Hematopoietic multipotent progenitor cell treated with erythropoietin and hydrocortisone succinate and interleukin-3 and kit ligand, for 6 days (in vitro differentiated cells): ENCODE measurements at places on chromosomes 13 and 19.

DNA sequence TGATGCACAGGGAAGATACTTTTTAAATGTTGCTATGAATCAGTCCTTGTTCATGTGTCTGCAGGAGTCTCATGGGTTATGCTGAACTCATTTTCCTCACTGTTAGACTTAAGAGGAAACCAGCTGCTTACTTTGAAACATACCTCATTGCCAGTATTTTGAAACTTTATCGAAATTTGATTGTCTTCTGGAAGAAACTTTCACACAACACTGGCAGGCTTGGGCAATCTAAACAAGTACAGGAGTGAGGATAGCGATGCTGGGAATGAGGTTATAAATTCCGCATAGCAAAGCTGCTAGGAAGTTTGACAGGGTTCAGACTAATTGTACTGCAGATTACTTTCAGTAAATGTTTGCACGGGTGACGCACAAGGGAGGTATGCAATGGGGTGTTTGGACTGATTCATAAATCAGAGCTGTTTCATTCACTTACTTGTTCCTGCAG, 245.7 kb downstream of the DNAJC15 start:
- no peak for DNase-seq

- no peak for DNase-seq
Observed at GRCh38 chr13:106905380-106906162, 337.6 kb upstream of the ARGLU1 start.

DNA sequence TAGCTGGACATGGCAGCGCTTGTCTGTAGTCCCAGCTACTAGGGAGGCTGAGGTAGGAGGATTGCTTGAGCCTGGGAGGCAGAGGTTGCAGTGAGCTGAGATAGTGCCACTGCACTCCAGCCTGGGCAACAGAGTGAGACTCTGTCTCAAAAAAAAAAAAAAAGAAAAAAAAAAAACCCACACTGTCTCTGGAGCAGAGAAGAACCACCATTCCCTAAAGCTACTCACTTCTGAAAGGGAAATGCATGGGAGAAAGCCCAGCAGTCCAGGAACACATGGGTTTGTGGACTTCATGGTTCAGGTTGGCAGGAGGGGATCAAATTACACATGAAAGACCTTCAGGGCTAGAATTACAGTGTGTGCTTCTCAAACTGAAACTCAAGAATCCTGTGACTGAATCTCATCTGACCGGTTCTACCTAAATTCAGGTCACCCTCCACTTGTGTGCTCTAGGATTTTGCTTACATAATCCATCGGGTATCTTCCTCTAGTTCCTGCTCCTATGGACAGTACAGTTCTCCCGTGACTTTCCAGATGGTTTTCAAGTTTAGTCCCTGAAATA, 30.2 kb upstream of the CPB2 start:
- DNase-seq, result no peak

GRCh38 chr13:74090869-74091605, 43.2 kb downstream of the KLF12 start:
- peak; percentile 5 for DNase-seq

DNA sequence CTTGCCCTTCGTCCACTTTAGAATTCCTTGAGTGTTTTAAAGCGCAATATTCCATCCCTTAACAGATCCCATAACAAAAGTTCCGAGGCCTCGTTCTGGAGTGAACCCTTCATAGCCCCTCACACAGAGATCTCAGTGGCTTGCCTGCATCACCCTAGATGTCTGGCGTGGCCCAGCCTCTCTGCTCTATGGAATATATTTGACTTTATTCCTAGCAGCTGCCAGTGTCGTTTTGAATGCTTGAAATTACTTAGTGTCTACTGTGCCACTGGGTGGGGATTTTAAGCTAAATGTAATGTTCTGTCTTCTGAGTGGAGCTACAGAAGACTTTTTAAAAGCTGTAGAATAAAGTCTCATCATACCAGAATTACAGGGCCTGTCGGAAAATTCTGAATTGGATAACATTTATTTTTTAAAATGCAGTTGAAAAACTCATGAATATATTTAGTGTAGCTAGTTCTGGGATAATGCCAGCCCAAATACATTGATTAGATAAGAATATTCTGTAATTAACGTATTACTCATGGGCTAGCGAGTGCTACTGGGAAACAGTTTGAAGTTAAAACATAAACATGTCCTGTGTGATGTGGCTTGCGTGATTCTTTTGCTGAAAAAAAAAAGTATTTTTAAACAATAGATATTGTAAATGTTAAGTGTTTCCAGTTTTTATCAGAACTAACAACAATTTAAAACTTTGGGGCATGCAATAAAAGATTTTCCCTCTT, 111.8 kb downstream of the ESD start:
- DNase-seq, result peak; percentile 23

- no peak for DNase-seq
Observed at GRCh38 chr13:97660594-97661260, 226.8 kb downstream of the RAP2A start.

DNA sequence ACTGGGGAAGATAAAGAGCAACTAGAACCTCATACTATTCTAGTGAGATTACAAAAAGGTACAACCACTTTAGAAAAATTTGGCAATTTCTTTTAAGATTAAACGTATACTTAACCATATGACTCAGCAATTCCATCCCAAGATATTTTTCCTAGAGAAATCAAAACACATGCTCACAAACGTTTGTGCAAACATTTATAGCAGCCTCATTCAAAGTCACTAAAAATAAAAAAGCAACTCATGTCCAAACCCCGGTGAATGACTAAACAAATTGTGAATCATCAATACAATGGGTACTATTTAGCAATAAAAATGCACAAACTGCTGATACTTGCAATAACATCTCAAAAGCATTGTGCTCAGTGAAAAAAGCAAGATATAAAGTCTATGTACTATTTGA, 121.5 kb downstream of the FRY start:
- DNase-seq, result no peak

DNA sequence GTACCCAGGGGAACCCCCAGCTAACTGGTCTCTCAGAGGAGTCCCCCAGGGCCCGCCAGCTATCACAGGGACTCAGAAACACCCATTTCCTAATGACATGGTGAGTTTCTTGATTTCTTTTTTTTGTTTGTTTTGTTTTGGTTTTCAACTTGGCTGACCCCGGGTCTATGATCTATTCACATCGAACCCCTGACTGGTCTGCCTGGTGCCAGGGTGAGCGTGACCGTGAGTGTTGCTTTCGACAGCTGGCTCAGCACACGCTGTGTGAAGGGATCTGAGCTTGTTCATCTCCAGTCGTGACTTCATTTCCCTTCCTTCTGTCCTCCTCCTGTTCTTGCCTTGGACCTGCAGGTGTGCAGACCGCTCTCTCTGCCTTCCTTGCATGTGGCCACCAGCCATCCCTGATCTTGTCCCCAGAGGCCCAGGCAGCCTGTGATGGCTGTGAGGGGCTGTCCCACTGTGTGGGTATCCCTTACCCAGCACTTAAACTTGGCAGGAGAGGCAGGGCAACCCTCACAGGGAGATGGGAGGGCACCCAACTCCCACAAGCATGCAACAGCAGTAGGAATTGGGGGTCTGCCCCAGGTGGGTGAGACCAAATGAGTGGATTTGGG, 26.2 kb downstream of the TMEM161A start:
- no peak for DNase-seq

- no peak for DNase-seq
Observed at GRCh38 chr13:63299866-63300394, 1884.3 kb upstream of the PCDH20 start.

- peak; percentile 46 for DNase-seq
Observed at GRCh38 chr19:55368701-55369563, 1.3 kb downstream of the IL11 start.

- peak; percentile 13 for DNase-seq
Observed at GRCh38 chr19:18119013-18119716, 21.6 kb downstream of the MAST3 start.

GRCh38 chr13:113045251-113046127, 60.1 kb upstream of the F7 start:
- no peak for DNase-seq

GRCh38 chr19:11138601-11139300, 16.8 kb downstream of the SPC24 start:
- peak; percentile 52 for DNase-seq

GRCh38 chr19:17172624-17173345, 42.4 kb upstream of the USE1 start:
- no peak for DNase-seq

DNA sequence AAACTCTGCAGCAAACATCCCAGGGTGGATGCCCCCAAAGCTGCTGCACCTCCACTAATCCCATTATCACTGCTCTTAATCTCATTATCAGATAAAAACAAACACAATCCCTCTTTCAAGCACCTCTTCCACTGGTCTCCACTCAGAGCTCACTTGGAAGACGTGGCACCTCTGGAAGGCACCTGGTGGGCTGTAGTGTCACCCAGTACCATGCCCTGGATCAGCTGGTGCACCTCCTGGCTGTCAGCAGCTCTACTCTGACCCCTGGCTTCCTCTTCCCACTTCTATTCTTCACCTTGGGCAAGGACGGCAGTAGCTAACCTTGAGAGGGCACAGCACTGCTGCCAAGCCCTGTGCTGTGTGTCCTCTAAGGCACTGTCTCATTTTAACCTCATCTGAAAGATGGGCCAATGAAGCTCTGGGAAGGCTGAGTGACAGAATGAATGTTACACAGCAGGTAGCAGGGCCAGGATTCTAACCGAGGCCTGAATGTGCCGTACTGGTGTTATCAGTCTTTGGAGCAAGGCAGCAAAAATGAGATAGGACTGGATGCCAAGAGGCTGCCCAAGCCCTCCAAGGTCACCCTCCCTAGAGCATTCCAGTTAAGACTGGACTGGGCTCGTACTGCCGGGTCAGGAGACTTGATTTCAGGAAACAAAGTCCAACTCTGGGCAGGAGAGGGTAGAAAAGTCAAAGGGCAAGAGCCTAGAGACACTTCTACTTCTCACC, 7.4 kb downstream of the BRD4 start:
- DNase-seq, result peak; percentile 50

- DNase-seq, result no peak
Observed at GRCh38 chr13:69761581-69761980, 346.0 kb upstream of the ATXN8OS start.

DNA sequence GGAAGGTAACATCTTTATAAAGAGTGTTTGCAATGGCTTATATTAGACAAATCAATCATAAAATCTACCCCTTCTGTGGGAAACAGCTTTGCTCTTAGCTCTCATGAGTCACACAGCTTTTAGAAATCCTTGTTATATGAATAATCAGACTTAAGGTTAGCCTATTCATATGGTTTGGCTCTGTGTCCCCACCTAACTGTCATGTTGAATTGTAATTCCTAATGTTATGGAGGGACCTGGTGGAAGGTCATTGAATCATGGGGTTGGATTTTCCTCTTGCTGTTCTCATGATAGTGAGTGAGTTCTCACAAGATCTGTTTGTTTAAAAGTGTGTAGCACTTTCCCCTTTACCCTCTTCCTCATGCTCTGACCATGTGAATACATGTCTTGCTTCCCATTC, 704.2 kb upstream of the KLHL1 start:
- DNase-seq, result no peak

- DNase-seq, result no peak
Observed at GRCh38 chr13:106986033-106986484, 418.1 kb upstream of the ARGLU1 start.

GRCh38 chr13:59203855-59204254, 959.9 kb downstream of the DIAPH3 start:
- no peak for DNase-seq

- DNase-seq, result no peak
Observed at GRCh38 chr19:2685204-2685704, 17.2 kb downstream of the GNG7 start.

- no peak for DNase-seq
Observed at GRCh38 chr13:29897102-29897501, 46.7 kb upstream of the UBL3 start.

GRCh38 chr19:42206871-42207755, 10.4 kb downstream of the DEDD2 start:
- DNase-seq, result peak; percentile 37

DNA sequence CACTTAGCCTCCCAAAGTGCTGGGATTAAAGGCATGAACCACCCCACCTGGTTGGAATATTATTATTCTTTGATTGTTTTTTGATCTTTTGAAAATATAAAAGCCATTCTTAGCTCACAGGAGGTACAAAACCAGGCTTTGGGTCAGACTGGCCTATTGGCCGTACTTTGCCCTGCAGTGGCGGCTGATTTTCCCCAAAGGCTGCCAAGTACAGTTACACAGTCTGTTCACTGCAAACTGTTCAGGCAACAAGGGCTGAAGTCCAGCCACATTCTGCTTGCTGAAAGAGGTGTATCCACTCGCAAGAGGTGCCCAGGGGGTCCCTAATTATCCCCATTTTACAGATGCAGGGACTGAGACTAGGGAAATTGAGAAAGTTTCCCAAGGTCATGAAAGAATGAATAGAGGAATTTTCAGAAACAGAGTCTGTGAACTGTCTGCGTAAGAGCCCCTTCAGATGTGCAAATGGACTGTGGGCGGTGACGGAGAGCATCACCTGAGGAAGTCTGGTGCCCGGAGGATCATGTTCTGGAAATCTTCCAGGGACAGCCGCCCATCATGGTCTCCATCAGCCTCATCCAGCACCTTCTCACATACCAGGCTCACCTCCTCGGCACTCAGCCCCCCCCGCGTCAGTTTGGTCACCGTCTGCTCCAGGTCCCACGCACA, 9.0 kb downstream of the CIB3 start:
- DNase-seq, result no peak

- DNase-seq, result no peak
Observed at GRCh38 chr13:79477968-79478367, 3.0 kb upstream of the NDFIP2 start.

DNA sequence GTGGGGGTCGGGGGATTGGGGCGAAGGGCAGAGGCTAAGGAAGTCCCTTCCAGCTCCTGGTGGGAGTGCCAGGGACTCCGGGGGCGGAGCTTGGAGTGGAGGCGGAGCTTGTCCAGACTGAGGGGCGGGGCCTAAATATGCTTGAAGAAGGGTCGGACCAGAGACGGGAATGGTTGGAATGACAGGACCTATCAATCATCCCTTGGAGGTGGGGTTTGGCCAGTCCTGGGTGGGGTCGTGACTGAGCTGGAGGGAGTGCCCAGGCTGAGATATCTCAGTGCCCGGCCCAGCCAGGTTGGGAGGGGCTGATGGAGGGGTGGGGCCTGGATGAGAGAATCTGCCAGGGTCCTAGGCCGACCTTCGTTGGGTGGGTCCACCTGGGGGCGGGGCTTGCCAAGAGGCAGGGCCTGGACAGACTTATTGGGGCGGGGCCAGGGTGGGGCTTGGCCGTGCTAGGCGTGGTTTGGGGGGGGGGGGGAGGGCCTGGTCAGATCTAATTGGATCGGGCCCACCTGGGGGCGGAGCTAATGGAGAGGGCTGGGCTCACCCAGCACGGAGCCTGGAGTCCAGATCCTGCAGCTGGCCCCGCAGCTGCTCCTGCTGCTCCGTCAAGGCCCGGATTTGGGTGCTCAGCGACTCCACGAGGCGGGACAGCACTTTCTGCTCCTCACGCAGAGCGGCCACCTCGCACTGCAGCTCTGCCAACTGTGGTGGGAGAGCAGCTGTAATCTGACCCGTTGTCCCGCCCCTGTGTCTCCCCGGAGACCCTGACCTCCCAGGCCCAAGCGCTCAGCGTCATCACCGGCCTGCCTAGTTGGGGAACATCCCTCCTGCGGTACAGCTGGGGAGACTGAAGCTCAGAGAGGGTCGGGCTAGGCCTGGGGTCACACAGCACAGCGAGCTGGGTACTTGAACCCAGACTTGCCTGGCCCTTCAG, 2.6 kb upstream of the WIZ start:
- peak; percentile 87 for DNase-seq

- no peak for DNase-seq
Observed at GRCh38 chr13:76853481-76853880, 32.7 kb downstream of the KCTD12 start.
